ENCODE measurements at places on chromosomes 12 and 14.
A peak's percentile ranks its signal among the peaks of the same experiment; 100 is the strongest.

DNA sequence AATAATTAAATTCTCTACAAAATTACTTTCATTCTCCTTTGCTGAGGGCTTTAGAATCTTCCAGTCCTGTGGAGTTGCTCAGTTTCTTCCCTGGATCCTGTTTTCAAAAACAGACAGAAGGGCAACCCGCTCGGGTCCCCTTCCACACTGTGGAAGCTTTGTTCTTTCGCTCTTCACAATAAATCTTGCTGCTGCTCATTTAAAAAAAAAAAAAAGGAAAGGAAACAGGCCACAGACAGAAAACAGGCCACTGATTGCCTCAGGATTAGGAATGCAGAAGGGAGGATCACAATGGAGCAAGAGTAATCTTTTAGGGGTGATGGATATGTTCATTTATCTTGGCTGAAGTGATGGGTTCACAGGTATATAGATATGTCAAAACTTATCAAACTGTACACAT, 29.5 kb upstream of the HIGD1C start:
- DNase-seq, result peak; percentile 21

DNA sequence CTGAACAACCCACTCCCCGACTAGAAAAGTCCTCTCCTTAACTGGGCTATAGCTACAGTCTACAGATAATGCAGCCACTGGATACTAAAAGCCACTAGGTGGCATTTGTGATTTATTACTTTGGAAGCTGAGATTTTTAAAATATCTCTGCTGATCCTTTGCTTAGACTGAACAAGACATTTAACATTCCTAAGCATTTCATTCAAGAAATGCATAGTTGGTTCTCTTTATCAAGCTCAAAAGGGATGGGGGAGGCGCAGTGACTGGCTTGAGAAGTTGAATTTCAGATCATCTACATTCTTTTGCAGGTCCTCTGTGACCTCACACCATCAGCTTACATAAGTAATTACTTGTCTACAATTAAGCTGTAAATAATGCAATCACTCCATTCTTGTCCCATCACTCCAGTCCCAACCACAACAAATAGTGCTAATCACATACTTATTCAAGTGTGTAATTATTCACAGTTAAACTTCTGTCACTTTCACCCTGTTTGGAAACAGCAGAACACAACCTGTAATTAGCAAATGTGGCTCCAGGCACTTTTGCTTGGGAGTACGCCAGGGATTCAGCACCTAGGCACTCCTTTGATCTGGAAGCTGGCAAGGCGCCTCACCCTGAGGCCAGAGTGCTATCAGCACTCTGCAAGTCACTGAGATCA, 203.6 kb downstream of the NOVA1 start:
- DNase-seq, result peak; percentile 41

- DNase-seq, result no peak
Observed at GRCh38 chr12:21615431-21615830, 10.8 kb upstream of the GYS2 start.

GRCh38 chr12:41286426-41286825, 98.3 kb downstream of the PDZRN4 start:
- DNase-seq, result no peak

- no peak for DNase-seq
Observed at GRCh38 chr14:50977863-50978528, 33.7 kb upstream of the PYGL start.

DNA sequence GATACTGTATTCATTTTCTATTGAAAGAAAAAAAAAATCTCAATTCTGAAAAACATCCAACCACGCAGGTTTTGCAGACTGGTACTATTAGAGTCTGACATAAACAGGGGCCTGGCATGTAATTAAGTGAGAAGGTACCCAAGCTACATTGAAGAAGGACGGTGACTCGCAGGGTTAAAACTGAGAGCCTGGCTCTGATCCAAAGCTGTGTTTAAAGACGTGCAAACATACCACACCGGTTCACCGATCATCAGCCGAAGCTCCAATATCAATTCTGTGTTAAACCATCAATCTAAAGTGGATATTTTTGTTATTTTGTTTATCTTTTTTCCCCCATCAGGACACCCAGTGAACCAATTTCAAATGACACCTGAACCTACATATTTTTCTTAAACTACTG, 108.1 kb upstream of the DIO3 start:
- no peak for DNase-seq

DNA sequence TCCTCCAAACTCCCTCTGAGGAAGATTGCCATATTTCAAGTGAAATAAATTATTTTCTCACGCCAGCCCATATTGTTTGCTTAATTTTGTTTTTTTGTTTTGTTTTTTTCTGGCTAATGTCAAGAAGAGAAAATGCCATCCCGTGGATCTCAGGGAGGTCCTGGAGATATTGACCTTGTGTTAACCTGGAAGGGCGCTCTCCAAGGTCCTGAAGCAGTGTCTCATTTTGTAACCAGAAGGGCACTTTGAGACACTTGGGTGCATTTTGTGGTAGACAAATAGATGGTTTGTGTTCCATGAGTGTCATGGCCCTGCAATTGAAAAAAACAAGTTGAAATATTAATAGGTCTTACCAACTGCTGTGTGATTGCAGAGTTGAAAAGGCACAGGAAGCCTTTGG, 268.9 kb downstream of the SUDS3 start:
- no peak for DNase-seq

GRCh38 chr14:58428118-58428683, 682 bp downstream of the KIAA0586 start:
- peak; percentile 46 for DNase-seq

GRCh38 chr12:124299628-124300388, 4.9 kb downstream of the RFLNA start:
- DNase-seq, result no peak

- peak; percentile 30 for DNase-seq
Observed at GRCh38 chr14:71467361-71467811, 464.8 kb upstream of the RGS6 start.
